ENCODE measurements at places on chromosomes 11 and 22. TPM values are rescaled to one million over a fixed set of nuclear protein-coding genes. Genes with fewer than 3 reads are reported as not detected.

Gene COA4
- 59.4 TPM for total RNA-seq

Gene SOX6
- 3.3 TPM for total RNA-seq

- no peaks in the 10 kb centered on the region for H3K27me3 ChIP-seq
- no peaks in the 10 kb centered on the region for H3K36me3 ChIP-seq
- H3K4me1 ChIP-seq: no peaks in the 10 kb centered on the region
- H3K4me3 ChIP-seq: no peak overlapping the region
- H3K27ac ChIP-seq: no peak overlapping the region
Observed at GRCh38 chr11:90355200-90355599, 132.4 kb upstream of the CHORDC1 start.

GRCh38 chr11:29293825-29294224 is 723.0 kb downstream of the KCNA4 start:
- no peak overlapping the region for H3K27ac ChIP-seq
- H3K4me1 ChIP-seq: no peaks in the 10 kb centered on the region
- no peaks in the 10 kb centered on the region for H3K27me3 ChIP-seq
- H3K4me3 ChIP-seq: no peak overlapping the region
- DNase-seq: no peak
- no peaks in the 10 kb centered on the region for H3K36me3 ChIP-seq

Gene TRPM5
- not detected for total RNA-seq

Data from esophagus muscularis mucosa (tissue), 4 donors.